ENCODE measurements at places on chromosomes 12 and 14.
A peak's percentile ranks its signal among the peaks of the same experiment; 100 is the strongest.

DNA sequence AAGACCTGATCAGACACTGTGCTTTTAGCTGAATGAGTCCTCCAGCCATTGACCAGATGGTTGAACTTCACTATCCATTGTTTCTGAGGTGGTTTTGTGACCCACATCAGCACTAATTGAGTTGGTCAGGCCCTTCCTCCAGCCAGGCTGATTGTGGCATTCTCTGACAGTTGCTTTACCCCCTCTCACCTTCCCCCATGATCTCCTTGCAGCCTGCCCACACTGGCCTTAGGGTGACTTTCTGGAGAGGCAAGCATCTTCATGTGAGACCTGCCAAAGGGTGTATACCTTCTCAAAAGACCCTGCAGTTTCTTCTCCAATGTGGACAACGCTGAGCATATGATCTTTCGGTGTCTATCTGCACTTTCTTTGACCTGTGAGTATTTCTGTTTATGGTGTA, 83.9 kb downstream of the GPATCH2L start:
- DNase-seq: no peak

DNA sequence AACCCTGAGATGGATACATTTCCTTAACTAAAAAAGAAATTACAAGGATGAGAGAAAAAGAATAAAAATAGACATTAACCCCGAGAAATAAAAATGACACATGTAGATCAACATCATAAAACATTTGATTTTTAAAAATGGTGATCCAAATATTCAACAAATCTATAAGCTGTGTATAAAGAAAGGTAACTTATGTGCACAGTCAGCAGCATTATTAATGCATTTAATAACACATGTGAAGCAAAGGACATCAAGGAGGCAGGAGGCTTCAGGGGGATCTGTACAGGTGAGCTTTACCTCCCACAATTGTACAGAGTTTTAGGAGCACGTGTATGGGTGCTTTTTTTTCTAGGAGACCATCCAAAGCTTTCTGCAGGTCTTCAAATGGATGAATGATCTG, 76.1 kb downstream of the MED13L start:
- no peak for DNase-seq

DNA sequence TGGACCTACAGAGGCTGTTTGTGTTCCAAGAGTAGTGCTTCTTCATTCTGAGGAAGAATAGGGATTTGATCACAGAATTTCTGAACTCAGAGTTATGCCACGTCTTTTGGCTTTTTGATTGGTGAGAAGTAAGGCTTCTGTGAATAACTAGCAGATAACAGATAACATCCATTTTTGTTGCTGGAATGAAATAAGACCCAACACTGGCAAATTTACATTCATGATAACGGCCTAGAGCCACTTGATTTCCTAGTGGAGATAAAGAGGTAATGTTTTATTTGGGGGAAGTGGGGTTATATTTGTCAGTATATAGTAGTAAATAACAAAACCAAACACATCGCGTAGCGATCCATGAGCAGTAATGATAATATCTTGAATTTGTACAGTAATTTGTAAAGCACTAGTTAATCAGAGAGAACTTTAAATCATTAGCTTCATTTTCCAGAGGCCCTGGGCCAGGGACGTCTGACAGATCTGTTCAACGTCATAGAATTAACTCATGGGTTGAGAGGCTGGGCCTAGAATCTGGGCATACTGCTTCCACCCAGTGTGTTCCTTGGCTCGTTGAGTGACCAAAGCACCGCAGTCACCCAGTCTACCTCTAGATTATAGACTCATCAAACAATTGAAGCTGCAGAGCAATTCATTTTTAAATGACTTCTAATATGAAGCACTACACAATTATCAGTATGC, 79.6 kb downstream of the HMGA2 start:
- no peak for DNase-seq

- no peak for DNase-seq
These were observed 67.7 kb upstream of the CD163 start for GRCh38 chr12:7571257-7571656.

- DNase-seq: no peak
These were observed 123.4 kb downstream of the SLC25A47 start for GRCh38 chr14:100446572-100446971.

DNA sequence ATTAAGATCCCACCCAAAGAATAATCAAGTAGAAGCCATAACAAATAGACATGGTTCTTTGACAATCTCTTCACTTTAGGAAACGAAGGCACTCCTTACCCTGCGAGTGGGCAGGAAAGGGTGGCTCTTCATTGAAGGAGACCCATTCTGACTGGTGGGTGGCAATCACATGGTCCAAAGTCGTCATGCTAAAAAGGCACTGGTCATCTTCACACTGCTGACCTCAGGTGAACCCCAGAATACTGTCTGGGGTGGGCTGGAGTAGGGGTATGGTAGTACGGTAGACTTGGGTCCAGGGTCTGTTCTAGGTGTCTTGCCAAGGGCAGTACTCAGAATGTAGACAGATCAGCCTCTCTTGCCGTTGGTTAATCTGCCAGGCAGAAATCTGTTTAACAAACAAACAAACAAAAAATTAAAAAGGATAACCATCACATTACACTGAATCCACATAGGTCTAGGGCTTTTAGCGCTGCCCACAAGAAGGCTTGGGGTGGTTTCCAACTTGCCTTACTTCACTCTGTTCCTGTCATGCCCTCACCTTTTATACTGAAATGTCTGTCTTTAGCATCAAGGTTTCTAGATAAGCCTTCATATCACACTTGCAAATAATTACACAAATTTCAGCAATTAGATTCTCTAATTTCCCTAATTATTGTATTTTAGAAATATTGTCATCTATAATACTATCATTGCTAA, 1.8 kb downstream of the STON2 start:
- DNase-seq: no peak

DNA sequence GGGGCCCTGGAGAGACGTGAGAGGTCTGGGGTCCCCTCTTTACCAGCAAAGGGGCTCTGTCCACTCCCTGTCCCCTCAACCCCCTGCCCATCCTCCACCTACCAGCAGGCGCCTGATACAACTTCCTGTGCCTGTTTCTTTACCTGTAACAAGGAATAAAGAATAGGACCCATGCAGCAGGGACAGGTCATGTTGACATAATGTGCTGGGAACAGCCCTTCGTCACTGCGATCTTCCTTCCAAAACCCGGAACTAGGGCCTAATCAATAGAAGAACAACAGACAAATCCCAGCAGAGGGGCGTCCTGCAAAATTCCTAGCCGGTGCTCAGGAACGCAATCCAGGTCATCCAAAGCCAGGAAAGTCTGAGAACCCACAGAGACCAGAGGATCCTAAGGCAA, 32.1 kb downstream of the SCARB1 start:
- no peak for DNase-seq

- DNase-seq: peak; percentile 42
These were observed 34.9 kb downstream of the KRT80 start for GRCh38 chr12:52156757-52157565.

- DNase-seq: no peak
These were observed 6.6 kb downstream of the LHX5 start for GRCh38 chr12:113464852-113465719.

GRCh38 chr14:21255385-21256101, 13.7 kb downstream of the HNRNPC start:
- no peak for DNase-seq

DNA sequence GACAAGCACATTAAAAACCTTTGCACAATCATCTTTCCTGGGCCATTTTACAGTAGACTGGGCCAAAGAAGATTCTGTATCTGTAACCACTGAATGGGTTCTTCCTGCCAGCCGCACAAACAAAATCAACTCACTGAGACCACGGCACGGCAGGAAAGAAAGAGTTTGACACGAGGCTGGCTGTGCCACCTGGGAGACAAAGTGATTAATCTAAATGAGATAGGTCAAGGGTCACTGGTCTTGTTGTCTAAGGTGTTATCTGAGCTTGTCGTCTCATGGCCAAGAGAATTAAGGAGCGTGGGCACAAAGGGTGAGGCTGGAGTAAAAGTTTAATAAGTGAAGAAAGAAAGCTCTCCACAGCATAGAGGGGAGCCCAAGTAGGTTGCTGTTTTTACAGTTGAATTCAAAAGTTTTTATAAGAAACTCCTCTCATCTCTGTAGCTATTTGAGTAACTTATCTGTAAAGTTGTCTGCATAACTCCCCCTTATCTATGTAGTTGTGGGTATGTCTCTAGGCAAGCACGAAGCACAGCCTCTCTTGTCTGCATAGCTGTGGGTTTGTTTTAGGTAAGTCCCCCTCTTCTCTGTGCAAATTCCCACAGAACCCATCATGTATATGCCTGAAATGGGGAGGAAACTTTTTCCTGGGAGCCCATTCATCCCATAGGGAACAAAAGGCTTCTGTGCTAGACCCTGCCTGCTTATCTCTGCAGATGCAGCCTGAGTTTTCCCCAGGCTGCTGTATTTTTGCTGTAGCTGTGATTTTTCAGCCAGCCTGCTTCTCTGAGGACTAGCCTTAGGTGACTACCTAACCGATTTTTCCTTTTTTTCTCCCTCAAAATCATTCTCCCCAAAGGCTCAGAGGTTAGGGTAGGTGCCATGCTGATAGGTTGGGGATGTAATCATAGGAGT, 1314.6 kb upstream of the TMEM132C start:
- DNase-seq: peak; percentile 4

- no peak for DNase-seq
These were observed 359.3 kb downstream of the BCL11B start for GRCh38 chr14:98912655-98913054.

DNA sequence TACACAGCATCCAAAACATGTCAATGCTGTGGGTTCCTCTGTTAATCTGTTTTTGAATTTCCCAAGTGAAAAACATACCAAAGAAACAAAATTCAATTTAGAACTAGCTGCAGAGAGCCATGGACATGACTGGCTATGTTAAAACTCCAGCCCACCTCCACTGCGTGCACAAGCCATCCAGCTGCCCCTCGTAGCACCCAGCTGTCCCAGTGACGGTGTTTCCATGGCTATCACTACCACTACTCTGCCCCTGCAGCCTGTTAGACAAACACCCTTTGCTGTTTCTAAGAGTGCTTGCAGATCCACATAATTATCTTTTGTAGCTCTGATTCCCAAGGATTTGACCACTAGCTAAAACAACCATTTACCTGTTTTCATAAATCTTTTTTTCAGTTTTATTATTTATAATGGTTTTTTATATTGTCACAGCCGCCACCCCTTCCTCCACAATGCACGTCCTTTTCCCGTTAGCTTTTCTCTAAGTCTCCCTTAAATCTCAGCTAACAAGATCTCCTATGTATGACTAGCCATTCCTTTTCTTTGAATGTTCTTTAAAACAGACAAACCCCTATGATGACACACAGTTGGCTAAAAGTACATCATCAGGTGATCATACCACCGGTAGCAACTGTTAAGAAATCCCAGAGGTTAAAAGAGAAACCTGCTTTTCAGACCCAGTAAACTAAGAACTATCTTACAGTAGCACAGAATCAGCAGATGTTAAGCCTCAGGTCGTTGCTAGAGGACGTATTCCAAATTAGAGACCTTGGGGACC, 37.8 kb upstream of the NAA30 start:
- no peak for DNase-seq

DNA sequence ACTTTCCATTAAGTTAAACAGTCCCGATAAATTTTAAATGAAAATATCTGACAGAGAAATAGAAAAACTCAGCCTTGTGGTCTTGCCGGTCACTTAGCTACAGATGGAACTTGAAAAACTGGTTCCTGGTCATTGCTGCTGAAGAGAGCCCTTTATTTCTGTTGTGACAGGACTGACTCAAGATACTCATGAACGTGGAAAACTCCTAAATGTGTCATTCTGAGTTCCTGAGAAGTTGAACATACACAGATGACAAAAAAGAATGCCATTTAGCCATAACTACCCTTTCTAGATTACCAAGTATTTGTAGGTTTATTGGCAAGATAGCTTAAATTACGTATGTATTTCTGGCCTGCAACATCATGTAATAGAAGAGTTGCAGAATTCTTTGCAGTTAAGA, 134.2 kb downstream of the HMGA2 start:
- no peak for DNase-seq

DNA sequence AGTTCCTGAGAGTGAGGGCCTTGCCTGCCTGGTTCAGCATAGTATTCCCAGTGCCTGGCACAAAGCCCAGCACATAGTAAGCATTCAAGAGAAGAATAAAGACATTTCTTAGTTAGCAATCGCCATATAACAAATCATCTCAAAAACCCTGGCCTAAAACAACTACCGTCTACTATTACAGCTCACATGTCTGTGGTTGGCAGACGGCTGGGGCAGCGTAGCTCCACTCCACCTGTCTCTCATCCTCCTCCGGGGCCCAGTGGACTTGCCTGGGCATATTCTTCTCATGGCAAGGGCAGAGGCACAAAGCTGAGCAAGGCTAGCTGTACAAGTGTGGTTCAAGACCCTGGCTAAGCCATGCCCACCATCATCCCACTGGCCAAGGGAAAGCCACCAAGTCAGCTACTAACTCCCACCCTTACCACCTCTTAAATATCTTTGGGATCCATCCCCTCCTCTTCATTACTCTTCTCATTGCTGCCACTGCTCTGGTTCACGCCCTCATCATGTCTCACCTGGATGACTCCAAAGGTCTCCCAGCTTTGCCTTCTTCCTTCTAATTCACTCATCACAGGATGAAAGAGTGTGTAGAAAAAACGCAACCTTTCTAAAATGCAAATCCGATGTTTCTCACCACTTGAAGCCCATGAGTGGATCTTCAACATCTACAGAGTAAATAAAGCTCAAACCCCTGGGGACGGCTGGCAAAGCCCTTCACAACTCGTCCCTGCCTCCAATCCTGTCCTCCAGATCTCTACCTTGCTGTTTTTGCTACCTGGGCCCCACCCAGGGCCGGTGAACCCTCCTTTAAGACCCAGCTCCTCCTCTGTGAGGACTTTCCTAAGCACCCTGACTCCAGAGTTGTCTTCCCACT, 10.4 kb downstream of the TMEM229B start:
- no peak for DNase-seq

DNA sequence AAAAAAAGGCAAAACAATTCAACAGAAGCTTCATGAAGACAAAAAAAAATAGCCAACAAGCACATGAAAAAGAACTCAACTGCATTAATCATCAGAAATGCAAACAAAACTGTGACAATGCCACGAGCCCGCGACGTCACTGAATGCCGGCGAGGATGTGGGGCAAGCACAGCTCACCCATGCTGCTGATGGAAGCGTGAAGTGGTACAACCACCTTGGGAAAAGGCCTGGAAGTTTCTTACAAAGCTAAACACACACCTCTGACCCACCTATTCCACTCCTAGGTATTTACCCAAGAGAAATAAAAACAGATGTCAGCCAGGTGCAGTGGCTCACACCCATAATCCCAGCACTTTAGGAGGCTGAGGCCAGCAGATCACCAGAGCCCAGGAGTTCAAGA, 10.5 kb downstream of the BTBD6 start:
- no peak for DNase-seq

- DNase-seq: peak; percentile 10
These were observed 2.8 kb downstream of the RXYLT1 start for GRCh38 chr12:63782466-63782865.

- DNase-seq: no peak
These were observed 52.9 kb downstream of the SERPINA3 start for GRCh38 chr14:94665121-94665520.

DNA sequence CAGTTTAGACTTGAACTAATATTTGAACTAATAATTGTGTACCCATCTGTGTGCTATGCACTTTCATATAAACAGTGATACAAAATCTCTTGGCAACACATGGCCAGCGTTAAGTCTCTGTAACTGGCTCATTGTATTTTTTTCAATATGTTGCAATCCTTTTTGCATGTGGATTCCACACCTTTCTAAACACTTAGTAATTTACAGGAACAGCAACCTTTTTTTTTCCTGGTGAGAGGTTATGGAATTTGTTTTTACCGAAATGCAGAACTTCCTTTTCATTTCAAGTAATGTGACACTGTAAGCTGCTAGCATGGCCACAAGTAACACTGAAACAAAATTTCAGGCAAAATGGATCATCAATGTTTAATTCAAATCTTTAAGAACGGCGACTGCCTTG, 45.4 kb upstream of the EPS8 start:
- DNase-seq: no peak

Data from globus pallidus (tissue), 1 donor.